ENCODE measurements at places on chromosomes 4 and X.

DNA sequence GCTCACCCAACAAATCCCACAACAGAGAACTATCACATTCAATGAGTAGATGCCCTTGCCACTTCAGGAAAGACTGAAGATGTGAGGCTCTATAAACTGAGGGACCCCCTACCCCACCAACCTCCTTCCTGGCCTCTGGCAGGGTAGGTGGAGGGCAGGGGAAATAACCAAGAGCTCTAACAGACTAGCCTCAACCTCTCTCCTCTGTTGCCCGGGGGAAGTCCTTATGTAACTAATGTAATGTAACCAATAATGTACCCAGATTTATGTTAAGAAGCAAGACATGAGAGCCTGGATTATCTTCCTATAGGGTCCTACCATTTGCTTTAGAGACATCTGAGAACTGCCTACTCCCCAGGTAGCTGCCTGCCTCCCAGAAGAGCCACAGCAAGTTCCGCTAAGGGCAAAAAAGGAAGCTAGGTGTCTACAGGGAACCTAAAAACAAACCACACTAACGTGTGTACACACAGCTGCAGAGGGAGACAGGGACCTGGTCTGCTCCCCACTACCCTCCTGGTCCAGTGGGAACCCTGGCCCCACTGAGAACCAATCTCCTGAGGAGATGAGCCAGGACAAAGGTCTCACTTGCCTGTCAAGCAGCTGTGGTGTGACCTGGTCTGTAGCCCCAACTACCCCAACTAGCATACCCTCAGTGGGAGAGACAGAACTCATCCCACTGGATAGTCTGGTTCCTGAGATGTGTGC, 17.7 kb downstream of the OTUD5 start:
- DNase-seq, result no peak

GRCh38 chrX:154750301-154751202, at the start of gene GAB3:
Gene GAB3 (minus strand): TSS chrX:154751077. CDS start chrX:154751025, 52 bp downstream.
- no peak for DNase-seq

DNA sequence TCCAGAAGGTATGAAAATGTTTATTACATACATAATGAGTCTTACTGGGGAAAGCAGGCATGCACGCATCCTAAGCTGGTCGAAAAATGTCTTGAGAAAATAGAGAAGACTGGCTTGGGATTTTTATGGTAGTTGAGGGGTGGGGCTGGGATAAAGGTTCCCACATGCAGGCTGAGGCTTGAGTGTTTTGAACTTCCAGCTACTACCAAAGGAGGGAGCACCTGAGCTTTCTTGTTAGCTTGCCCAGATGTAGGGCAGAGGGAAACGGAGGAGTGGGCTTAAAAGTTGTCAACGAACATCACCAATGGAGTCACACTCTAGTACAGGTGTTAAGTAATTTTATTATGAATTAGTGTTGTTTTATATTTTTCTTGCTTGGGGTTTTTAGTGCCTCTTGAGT, 39.6 kb upstream of the SRPX start:
- no peak for DNase-seq

GRCh38 chr4:147548256-147548655, 67.4 kb downstream of the EDNRA start:
- DNase-seq, result no peak

DNA sequence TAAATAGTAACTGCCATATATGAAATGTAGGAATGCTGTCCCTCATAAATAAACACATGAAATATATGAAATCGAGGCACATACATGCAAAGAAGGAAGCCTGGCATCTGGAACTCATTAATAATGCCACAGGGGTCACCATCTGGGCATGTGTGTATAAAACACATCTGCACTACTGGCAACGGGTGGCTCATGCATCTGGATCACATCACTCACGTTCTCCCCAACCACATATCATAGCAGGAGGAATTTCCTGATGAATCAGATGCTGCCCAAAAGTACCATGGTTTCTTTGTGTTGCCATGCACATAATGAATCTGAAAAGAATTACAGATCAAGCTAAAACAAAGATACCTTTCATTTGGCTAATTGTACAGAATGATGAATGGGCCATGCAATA, 28.6 kb downstream of the RNF175 start:
- DNase-seq, result peak; percentile 64

GRCh38 chr4:37452952-37453280, 208.4 kb downstream of the NWD2 start:
- DNase-seq, result no peak

- DNase-seq, result no peak
These were observed 614.7 kb upstream of the EPHA5 start for GRCh38 chr4:66284991-66285451.

DNA sequence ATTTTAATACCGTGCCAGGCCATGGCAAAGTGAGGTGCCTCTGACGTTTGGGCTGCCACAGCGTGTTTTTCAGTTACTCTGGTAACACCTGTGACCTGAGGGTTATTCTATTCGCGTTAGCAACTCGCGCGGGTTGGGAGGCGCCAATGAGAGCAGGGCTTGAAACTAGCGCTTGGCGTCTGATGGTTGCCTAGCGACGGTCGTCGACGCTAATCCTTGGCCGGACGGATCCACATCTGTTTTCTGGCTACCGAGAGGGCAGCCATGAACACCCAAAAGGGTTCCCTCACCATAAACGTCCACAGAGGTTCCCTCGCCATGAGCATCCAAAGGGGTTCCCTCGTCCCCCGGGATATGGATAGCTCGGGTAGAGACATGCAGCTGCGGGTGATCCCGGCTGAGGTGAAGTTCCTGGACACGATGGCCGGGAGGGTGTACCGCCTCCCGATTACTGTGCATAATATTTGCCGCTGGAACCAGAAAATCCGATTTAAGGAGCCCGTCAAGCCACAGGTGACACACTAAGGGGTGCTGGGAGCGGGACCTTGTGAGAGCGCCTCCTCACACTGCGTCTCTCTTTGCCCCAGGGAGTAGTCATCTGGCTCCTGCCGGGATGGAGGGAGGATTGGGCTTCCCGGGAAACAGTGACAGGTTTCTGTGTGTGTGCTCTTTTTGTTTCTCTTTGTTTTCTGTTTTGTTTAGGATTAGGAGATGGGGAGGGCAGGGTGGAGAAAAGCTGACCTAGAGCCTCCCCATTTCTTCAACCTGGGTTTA, at the start of gene CFAP47:
Gene CFAP47, plus strand, starts transcription at position 199 of the 774 bp plus-strand sequence. Its CDS starts 66 bp downstream, at position 265.
- no peak for DNase-seq

- DNase-seq, result no peak
These were observed 32.7 kb downstream of the TMSB4X start for GRCh38 chrX:13007519-13008188.

GRCh38 chr4:150632639-150633038, 50.7 kb downstream of the MAB21L2 start:
- DNase-seq, result no peak

DNA sequence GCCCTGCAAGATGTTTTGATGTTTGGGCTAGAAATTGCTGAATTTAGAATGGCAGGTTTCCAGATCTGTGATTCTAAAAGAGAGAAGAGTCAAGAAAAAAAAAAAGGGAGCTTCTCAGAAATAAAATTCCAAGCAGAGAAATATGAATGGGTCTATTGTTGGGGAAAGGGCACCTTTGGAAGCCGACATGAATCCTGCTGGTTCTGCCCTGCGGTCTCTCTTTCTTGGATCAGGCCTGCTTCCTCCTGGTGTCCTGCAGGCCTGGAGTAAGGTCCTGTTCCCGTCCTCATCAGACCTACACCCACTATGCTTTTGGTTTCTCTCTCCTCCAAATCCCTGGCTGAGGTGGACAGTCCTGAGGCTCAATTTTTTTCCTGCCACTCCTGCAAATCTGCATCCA, 109.8 kb upstream of the TRIM2 start:
- DNase-seq, result no peak

DNA sequence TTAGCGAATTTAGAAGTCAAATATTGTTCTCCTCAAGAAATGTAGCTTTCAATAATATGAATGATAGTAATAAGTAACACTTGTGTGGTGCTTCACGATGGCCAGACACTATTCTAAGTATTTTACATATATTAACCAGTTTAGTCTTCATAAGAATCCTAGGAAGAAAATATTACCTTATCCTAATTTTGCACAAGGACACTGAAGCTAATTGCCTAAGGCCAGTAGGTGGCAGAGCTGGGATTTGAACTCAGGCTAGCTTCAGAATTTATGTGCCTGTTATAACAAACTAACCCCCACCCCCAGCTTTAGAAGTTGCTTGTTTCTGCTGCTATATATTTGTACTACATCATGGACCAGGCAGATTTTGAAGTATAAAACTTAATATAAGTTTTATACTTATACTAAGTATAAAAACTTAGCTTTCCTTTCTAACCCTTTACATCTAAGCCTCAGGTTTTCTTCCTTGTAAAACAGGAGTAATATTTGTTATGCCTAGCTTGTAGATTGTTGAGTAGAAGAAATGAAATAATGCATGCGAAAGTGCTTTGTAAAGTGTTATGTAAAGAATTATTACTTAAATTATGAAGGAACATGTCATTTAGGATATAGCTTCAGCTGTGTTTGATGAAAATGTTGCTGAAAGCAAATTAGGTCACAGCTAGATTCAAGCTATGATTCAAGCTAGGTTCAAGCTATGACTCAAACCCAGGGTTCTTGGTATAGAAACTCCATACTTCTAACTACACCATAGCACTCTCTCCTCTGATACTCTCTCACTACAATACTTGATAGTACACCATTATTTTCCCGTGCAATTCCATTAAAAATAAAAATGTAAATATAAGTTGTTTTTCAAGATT, 4.2 kb upstream of the CDS1 start:
- no peak for DNase-seq

Data from BJ (cell line).